Uterus (tissue), 4 donors: ENCODE measurements at places on chromosomes 16 and 17. TPM values are rescaled to one million over a fixed set of nuclear protein-coding genes. Genes with fewer than 3 reads are reported as not detected.

DNA sequence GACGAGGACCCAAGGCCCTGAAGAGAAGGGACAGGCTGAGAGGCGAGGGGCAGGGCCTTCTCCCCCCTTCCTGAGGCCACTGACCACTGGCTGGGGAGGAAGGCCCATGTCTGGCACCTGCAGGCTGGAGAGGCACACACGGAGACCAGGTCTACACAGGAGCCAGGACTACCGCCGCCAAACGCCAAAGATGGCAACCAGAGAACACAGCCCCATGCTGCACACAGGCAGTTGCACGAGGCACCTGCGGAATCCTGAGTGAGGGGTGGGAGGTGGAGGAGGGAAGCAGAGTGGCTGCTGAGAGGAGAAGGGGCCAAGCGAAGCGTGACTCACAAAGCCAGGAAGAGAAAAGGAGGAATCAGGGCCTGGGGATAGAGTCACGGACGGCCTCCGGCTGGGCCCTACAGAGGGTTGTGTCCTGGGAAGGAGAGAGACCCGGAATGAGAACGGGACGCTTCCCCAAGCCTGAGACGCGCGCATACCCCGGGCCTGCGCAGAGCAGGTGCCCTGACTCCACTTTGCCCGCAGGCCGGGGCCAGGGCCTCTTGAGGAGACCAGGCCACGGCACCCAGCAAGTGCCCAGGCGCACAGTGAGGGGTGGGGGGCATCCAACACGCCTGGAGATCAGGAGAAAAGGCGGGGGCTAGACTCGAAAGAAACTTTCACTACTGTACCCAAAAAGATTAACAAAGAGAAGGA is 28.7 kb upstream of the C16orf95 start:
- no peaks in the 10 kb centered on the region for H3K27me3 ChIP-seq
- no peaks in the 10 kb centered on the region for H3K36me3 ChIP-seq
- DNase-seq: no peak
- peak overlapping the region; percentile 11 for H3K27ac ChIP-seq
- no peaks in the 10 kb centered on the region for H3K4me1 ChIP-seq

The TBC1D3G gene
- not detected for total RNA-seq

The RAMP2 gene
- 13.7 TPM for total RNA-seq

The KRTAP9-2 gene
- total RNA-seq: not detected

The TMC8 gene
- 3.9 TPM for total RNA-seq

The C1QTNF1 gene
- 2.9 TPM for total RNA-seq

GRCh38 chr17:10243883-10244844 is 45.8 kb upstream of the GAS7 start:
- H3K4me1 ChIP-seq: no peaks in the 10 kb centered on the region
- H3K36me3 ChIP-seq: no peaks in the 10 kb centered on the region
- DNase-seq: peak; percentile 68

- H3K27me3 ChIP-seq: no peaks in the 10 kb centered on the region
- no peak overlapping the region for H3K27ac ChIP-seq
- H3K4me1 ChIP-seq: no peaks in the 10 kb centered on the region
- no peak overlapping the region for H3K4me3 ChIP-seq
Observed at GRCh38 chr17:35778641-35779196, 16.7 kb downstream of the MMP28 start.
